Ovary (tissue), 10 donors: ENCODE measurements at places on chromosomes 6 and 20.
A peak's percentile ranks its signal among the peaks of the same experiment; 100 is the strongest.

- DNase-seq: no peak
Measured at GRCh38 chr6:36576578-36576977, 17.6 kb upstream of the SRSF3 start.

GRCh38 chr20:52619101-52619500 lies 353.1 kb upstream of the TSHZ2 start:
- no peak for DNase-seq

DNA sequence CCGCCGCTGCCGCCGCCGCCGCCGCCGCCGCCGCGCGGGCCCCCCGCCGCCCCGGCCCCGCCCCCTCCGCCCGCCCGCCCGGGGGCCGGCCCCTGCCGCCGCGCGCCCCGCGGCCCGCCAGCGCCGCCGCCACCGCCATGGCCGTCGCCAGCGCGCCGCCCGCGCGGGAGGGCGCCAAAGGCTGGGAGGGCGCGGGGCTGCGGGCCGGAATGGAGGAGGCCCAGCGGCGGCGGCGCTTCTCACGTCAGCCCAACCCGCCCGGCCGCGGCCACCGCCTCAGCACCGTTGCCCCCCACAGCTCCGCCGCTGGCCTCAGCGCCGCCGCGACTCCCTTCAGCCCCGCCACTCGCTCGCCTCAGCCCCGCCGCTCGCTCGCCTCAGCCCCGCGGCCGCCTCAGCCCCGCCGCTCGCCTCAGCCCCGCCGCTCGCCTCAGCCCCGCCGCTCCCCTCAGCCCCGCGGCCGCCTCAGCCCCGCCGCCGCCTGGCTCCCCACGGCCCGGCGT lies 258 bp downstream of the PHF10 start:
- DNase-seq: peak; percentile 48

DNA sequence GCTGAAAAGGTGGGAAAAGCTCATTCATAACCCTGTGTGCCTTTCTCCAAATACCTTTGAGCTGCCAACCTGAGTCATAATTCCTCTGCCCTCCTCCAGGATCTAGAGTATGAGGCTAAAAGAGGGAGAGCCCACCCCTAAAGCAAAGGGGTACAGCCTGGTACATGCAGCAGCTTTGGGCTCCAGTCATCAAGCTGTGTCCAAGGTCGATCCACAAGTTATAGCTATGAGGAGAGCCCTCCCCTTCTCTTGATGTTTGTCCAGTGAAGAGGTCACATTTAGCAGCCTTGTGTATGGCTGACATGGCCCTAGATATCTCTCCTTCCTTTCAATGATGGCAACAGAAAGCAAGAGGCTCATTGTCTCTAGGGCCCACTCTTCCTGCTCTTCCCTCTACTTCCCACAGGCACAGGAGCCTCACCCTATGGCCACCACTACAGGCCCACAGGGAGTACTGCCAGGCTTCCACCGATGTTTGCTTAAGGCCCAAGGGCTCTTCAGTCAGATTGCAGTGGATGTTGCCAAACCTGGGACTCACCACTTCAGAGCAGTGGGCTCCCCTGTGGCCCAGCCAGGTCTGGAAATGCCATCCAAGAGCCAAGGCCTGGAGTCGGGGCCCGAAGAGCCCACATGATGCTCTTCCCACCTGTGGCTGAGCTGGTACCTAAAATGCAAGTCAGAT lies 176.8 kb downstream of the CD83 start:
- no peak for DNase-seq

DNA sequence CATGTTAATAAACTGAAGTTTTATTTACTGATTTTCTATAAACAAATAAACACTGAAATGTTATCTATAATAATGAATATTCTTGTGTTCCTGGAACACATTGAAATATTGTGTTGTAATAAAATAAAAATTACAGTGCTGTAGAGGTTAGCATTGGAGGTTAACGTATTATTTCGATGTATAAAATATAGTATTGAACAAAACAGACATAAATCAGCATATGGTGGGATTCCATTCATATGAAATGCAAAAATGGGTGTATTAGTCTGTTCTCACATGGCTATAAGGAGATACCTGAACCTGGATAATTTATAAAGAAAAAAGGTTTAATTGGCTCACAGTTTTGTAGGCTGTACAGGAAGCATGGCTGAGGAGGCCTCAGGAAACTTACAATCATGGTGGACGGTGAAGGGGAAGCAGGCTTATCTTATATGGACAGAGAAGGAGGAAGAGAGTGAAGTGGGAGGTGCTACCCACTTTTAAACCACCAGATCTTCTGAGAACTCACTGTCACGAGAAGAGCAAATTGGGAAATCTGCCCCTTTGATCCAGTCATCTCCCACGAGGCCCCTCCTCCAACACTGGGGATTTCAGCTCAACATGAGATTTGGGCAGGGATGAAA lies 24.6 kb upstream of the BMP6 start:
- DNase-seq: no peak

DNA sequence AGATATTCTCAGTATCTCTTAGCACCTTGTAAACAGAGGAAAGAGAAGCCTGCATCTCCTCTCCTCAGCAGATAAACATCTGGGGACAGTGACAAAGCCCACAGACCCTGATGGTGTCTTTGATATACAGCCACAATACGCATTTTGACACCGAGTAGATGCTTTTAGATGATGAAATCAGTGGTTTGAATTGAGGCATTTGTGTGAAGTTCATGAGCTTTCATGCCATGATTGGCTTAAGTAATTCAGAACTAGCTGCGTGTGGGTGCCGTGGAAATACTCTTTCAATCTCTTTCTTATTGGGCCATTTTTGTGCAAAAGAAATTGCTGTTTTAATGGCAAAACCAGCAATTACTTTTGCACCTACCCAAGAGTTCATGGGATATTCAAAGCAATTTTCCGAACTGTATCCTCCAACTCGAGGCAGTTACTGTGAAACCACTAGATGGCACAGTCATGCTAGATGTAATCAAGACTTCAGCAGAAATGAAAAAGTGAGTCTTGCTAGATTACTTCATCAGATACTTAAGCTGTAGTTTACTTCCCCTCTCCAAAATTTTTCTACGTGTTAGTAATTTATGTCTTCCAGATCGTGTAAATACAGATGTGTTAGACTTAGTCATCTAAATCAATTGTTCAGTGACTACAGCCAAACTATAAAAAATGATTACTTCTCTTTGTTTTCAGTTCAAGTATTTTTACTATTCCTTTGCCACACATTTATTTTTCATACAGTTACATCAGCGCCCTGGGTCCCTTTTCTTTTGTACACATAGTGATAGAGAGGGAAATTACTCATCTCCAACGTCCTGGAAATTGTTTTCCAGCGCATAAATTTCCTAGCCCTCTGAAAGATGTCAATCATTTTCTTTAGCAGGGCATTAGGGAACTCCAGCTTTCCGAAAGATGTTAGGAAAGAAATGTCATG lies 49.4 kb downstream of the IYD start:
- DNase-seq: no peak

DNA sequence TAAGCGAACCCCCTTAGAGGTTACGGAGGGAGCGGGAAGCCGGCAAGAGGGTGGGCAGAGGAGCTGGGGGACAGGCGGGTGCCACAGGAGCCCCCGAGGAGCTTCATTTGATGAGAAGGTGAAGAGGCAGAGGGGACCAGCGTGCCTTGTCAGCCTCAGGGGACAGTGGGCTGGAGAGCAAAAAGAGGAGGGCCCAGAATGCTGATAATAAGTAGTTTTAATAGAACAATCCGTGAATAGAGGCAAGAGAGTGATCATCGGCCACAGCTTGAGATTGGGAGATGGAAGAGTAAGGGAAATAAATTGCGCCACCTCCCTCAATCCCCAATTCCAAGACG lies 1.3 kb downstream of the COL19A1 start:
- DNase-seq: no peak

- no peak for DNase-seq
Measured at GRCh38 chr6:43766964-43767461, 3.0 kb upstream of the VEGFA start.

DNA sequence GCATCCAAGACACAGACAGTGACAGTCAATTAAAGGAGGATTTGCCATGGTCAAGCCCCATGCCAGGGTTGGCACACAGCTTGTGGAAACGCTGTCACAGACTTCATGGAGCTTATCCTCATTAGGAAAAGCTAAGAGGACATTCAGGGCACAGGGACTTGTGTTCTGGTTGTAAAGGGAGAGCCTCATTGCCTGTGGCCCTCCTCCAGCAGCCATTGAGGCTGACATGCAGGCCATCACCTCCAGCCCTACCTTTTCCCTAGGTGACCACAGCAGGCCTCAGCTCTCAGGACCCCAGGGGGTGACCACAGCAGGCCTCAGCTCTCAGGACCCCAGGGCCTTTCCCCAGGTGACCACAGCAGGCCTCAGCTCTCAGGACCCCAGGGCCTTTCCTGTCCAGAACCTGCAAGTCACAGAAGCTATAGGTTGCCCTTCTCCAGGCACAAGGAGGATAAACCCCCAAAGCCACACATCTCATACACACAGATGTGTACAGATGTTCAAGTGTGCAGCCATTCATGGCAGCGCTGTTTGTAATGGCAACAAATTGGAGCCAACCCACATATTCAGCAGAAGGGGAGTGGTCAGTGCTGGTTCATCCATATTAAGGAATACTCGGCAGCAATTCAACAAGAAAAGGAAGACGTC lies 26.1 kb downstream of the DUSP22 start:
- DNase-seq: no peak

DNA sequence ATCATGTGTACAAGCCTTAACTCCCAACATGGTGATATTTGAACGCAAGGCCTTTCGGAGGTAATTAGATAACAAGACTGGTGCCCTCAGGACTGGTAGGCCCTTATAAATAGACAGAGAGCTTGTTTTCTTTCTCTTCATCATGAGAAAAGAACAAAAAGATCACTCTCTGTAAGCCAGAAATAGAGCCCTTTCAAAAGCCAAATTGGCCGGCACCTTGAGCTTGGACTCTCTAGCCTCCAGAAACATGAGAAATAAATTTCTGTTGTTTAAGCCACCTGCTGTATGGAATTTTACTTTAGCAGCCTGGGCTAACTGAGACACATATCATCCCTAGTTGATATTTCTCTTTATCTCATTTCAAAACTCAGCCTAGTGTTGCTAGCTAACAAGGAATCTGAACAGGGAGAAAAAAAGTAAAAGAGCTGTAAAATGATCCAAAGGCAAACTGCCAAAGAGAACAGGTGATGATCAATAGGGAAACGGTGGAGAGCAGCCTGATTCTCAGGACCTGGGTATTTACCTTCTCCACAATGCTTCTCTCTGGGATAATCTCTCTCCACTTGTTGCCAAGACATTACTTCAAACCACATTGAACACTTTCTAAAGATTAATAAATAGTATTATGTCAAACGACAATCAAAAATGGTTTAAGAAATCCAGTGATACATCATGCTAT lies 6.1 kb downstream of the COL21A1 start:
- no peak for DNase-seq

DNA sequence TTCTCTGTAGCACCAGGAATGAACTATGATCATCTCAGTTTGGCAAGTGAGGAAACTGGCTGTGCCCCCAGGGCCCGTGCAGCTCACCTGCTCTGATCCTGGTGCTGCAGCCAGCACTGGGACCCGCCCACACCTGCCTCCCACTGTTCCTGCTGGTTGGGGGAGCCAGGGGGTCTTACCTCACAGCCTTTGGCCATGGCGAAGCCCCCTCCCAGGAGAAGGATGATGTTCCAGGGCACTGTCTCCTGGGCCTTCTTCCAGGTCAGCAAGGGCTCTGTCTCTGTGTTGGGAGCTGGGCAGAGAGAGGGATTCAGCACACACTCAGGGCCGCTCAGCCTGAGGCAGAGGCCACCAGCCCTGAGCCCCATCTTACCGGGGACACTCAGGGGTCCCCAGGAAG lies 24.9 kb upstream of the OCSTAMP start:
- no peak for DNase-seq

- peak; percentile 83 for DNase-seq
Measured at GRCh38 chr6:156564127-156564806, 212.9 kb upstream of the ARID1B start.

- DNase-seq: no peak
Measured at GRCh38 chr6:145498425-145498824, 236.9 kb downstream of the EPM2A start.

DNA sequence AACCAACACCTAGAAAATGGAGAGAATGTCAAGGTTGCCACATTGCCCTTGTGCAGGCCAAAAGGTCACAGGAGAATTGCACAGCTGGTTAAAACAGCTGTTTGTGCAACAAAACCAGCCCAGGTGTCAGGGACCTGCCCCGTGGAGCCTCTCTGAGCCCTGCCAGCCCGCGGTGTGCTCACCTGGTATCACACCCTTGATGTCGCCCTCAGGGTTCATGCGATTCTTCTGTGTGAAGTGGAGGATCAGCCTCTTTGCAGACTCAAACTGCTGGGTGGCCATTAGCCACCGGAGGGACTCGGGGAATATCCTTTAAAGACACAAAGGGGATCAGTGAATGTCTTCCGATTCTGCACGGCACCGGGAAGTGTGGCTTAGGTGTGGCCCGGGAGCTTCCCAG lies 39.2 kb downstream of the PSMG4 start:
- DNase-seq: no peak

DNA sequence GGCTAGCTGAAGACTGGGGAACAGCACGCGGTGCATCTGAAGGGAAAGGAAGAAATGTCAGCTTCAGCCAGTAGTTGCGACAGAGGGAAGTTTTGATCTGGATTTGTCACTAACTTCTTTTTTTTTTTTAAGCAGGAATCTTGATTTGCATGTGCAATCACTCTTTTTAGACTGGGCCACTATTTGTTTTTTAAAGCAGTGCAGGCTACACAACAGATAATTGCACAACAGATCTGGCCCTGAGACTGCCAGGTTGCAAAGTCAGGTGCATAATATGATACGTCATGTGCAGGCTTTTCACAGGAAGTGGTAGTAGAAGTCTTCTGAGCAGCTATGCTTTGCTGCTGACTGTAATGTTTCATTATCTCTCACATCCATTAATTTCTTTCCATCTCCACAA lies 13.5 kb downstream of the PFDN4 start:
- no peak for DNase-seq

GRCh38 chr6:84804720-84805119 lies 40.3 kb upstream of the TBX18 start:
- no peak for DNase-seq

DNA sequence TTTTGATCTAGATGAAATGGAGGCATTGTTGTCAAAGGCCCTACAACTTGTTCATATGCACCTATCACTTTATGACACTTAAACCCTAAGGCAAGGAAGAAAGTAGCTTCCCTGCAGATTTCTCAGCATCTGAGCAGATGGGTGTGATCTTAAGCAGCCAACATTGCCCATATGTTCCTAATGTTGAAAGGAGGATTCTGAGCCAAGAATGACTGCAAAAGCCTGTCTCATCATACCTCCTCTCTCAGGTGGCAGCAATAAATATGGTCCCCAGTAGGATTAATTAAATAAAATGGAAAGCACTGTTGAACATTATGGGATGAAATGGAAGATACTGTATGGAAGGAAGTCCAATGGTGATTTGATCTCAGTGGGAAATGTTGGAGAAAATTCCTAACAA lies 538.1 kb upstream of the MAN1A1 start:
- no peak for DNase-seq

GRCh38 chr6:82283771-82284410 lies 36.3 kb upstream of the IBTK start:
- no peak for DNase-seq

DNA sequence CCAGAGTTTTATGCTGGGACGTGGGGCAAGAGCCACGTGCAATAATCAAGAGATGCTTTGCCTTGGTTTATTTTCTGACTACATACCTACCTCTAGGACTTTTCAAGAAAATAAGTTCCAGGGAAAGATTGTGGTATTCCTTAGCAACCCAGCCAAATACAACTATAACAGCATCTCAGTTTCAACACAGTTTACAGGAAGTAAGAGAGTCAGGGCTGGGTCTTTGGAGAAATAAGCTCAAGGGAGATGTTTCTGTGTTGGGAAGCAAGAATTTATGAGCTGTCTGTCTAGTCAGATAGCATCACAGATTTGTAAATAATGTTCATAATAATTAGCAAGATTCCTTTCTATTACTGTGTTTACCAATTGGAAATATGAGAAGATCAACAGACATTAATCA lies 35.1 kb downstream of the MAP3K5 start:
- DNase-seq: no peak
